ENCODE measurements at places on chromosomes 12 and 14.

DNA sequence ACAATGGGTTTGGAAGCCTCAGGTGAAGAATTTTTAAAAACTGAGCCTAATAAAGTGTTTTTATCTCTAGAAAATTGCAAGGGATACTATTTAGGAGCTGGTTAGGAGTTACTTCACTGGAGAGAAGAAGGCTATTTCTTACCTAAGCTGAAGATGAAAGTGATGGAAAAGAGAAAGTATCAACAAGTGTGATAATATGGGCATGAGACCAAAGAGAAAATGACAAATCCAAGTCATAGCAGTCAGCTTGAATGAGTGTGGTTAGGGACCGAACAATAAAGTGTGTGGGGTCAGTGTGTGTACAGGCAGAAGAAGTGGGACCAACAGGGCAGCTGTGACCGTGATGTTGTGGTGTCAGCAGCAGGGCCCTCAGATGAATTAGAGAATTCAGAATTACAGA lies 24.2 kb upstream of the ADAMTS20 start:
- DNase-seq = no peak

GRCh38 chr12:28209782-28210181 lies 19.5 kb downstream of the CCDC91 start:
- DNase-seq = no peak

DNA sequence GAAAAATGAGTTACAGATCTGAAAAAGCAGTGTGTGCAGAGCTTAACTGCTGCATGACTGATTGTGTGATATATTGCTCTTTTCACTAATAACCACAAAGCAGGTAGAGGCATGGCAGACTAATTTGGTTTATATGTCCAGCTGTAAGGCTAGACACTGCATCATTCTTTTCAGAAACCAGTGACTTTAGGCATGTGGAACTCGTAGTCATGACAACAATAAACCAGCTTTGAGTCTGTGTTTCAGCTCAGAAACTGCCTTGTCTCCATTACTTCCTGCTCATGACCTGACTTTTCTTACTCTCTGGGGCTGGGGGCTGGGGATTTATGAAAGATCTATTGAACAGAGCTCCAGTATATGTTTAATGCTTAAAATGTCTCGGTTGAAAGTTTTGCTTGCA lies 146.8 kb upstream of the LRIG3 start:
- no peak for DNase-seq

GRCh38 chr12:101653503-101653902 lies 43.9 kb upstream of the CHPT1 start:
- DNase-seq = no peak

- DNase-seq = no peak
These were observed 4.2 kb upstream of the AMN1 start for GRCh38 chr12:31732926-31733548.

GRCh38 chr12:65696227-65696626 lies 128.1 kb upstream of the HMGA2 start:
- DNase-seq = no peak

GRCh38 chr12:108360057-108360456 lies 20.9 kb upstream of the CMKLR1 start:
- DNase-seq = no peak

- DNase-seq = peak; percentile 26
These were observed 2.8 kb downstream of the SRSF9 start for GRCh38 chr12:120466560-120467315.

Data from NCI-H2081 (cell line).